ENCODE measurements at places on chromosomes 7 and 10.

DNA sequence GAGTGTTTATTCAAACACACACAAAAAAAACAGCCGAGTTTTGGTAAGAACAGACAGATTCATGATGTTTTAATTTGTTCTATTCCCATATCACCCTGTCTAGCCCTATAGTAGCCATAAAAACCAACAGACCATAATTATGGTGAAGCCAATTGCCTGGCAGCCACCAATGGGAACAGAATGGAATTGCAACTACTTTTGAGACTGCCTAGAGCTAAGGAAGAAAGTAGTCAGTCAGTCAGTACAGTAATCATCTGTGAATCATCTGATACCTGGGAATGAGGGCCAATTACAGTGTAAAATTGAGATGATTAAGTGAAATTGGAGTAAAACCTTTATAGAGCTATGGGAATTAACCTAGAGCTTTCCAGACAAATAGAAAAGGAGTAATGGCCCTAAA lies 952.7 kb upstream of the KCND2 start:
- DNase-seq = no peak

- DNase-seq = no peak
Observed at GRCh38 chr10:89944138-89944537, 242.7 kb downstream of the KIF20B start.

DNA sequence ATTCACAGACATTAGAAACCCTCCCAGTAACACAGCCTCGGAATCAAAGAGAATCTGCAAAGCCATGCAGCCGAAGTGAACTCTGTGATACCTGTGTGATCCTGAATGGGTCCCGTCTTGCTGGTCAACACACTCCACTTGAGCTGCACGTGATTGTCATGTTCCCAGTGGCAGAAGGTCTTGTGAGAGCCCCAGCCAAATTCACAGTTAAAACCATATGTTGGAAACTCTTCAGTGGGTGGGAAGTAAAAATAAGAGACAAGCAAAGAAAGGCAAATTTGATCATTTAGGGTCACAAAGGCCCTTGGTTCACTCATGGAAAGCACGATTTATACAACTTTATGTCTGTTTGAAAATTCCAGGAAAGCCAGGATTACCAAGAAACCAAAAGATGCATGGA lies 142.3 kb downstream of the NRP1 start:
- no peak for DNase-seq

GRCh38 chr7:6628045-6628444 lies 9.1 kb upstream of the ZNF316 start:
- no peak for DNase-seq

GRCh38 chr10:65798133-65798532 lies 1127.7 kb upstream of the LRRTM3 start:
- DNase-seq = no peak

DNA sequence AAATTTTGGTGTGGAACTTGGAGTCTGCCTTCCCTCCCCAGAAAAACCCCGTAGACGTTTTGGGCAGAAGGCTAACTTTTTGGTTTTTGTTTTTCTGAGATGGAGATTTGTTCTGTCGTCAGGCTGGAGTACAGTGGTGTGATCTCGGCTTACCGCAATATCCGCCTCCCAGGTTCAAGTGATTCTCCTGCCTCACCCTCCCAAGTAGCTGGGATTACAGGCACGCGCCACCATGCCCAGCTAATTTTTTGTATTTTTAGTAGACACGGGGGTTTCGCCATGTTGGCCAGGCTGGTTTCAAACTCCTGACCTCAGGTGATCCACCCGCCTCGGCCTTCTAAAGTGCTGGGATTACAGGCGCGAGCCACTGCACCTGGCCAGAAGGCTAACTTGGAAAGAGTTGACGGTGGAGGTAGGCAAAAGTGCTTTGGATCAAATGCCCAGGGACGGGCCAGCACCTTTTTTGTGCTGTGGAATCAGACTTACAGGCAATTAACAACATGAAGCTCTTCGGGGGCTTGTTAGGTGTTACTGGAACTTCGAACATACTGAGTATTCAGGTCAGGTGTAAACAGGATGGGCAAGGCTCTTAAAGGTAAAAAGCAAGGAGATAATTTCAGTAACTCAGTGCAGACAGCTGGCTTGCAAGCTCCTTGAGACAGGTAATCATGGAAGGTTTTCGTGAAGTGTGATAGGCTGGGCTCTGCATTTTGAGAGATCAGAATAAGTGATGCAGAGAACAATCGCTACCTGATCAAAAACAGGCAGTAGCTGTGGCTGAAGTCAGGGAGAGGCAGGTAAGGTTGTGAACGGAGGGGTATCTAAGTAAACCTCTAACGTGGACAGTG lies 1.8 kb downstream of the PPP1R35 start:
- DNase-seq = no peak

DNA sequence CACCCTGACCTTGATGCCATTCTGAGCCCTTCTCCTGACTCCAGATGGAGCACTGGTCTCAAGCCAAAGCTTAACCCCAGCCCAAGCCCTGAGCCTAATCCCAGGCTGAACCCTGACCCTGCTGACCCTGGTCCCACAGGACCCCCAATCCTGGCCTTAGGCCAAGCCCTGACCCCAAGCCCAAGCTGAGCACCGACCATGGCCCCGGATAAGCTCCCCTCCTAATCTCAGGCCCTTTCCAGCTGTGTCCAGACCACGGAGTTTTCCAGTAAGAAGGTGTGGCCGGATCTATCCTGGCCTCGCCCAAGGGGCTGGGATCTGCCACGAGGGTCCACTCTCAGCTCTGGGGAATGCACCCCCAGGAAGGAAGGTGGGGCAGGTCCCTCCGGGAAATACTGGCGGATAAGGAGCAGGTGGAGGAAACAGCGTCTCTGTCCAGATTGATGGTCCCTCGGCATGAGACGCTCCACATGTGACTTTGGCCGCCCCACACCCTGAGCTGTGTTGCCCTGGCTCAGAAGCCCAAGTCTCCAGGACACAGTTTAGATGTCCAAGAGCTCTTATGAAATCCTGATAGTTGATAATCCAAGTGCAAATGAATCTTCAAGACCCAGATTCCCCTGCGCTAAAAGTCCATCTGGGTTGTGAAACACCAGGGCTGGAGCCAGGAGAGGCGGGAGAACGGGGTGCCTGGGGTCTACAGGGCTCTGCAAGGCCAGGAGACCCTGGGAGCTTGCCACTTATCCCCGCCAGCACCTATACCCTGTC lies 10.4 kb downstream of the ELN start:
- DNase-seq = no peak
